Fibroblast of pulmonary artery (primary cell): ENCODE measurements at places on chromosomes 1 and 21.
A peak's percentile ranks its signal among the peaks of the same experiment; 100 is the strongest.

- DNase-seq: no peak
Measured at GRCh38 chr1:180236698-180237509, 6.8 kb downstream of the LHX4 start.

DNA sequence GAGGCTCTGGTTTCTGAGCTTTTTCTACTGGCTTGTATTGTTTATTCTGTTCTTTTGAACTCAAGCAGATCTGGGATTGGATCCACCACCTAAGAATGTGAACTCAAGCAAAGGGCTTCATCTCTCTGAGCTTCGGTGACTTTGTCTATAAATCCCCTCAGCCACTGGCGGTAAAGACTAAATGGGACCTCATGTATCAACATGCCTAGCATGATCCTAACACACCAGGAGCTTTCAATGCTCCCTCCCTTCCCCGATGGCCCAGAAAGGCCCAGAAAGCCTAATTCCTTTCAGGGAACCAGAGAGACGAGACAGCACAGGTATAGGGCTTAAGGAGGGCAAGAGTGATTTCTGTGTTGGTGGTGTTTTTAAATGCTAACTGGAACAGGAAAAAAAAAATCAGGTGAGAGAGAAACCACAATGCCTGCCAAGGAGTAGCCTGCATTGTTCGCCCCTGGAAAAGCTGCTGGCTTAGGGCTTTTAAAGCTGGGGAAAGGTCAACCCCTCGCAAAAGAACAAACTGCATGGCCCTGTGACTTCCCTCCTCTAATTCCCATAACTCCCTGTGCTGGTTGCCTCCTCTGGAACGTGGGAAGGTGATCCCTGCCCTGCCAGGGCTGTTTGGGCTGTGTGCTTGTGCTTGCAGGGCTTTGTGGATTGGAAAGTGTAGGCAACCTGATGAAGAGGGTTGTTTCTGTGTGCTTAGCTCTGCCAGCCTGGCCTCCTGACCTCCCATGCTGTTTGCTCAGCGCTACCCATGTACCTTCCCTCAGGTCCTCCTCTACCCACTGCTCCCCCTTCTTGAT is 147.0 kb downstream of the PLPP3 start:
- DNase-seq: no peak

GRCh38 chr1:24996983-24997893 is 67.2 kb upstream of the RUNX3 start:
- DNase-seq: no peak

GRCh38 chr1:46527474-46528296 is 23.8 kb downstream of the KNCN start:
- peak; percentile 77 for DNase-seq

DNA sequence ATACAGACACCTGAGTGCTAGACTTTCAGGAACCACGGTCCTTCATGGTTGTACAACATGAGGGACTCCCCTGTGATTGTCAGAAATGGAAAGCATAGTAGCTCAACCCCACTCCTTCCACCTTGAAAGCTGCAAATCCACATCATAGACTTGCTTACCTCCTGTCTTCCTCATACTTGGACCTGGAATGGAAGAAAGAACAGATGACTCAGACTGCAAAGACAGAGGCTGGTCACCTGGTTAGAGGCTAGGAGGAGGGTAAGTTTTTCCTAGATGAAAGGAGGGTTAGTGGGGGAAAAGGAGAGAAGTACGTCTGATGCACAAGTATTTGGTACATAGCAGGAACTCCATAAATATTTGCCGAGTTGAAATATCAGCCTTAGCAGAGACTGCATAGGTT is 37.2 kb downstream of the LRRC71 start:
- no peak for DNase-seq
